ENCODE measurements at places on chromosomes 5 and 9.

GRCh38 chr9:74570879-74571512 lies 73.9 kb downstream of the RORB start:
- DNase-seq, result no peak

GRCh38 chr5:149420545-149421371 lies 41.7 kb upstream of the IL17B start:
- no peak for DNase-seq

DNA sequence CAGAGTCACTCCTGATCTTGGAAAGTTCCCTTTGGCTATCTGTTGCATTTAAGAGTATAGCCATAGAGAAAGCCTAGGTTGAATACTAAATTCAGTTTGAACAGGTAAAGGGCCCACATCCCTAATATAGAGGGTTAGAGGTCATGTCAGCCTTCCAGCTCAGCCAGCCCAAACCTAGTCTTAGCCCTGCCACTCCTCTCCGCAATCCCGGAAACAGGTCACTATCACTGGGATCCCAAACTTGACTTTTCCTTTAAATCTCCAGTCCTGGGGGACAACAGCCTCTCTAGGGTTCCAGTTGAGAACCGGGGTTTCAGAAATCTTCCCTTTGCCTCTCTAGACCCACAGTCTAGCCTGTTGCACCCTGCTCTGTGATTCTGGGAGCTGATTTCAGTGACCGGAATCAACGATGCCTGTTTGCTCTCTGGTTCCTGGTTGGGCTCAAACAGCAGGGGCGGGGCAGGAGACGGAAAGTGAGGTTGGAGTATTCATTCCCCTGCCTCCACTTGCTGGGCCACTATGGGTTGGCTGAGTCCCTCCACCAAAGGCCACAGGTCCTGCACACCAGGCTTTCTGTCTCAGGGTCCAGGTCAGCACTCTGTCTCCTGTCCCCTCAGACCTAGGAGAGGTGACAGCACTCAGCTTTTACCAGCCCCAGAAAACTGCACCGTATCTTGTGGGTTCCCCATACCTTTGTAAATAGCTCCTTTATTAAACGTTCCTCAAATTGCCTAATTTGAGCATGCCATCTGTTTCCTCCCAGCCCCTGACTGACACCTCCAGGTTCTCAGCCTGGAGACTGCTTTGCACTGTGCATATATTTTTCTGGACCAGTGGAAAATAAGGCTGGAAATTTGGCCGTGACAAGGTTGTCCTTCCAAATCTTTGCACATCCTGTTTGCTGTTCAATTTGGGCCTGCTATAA lies 23.8 kb upstream of the CPEB4 start:
- no peak for DNase-seq

- DNase-seq, result no peak
These were observed at the start of gene SLC27A6 for GRCh38 chr5:128965011-128965637. TSS of gene SLC27A6 (plus strand) at chr5:128965488. CDS start at chr5:128966138, 650 bp downstream.

DNA sequence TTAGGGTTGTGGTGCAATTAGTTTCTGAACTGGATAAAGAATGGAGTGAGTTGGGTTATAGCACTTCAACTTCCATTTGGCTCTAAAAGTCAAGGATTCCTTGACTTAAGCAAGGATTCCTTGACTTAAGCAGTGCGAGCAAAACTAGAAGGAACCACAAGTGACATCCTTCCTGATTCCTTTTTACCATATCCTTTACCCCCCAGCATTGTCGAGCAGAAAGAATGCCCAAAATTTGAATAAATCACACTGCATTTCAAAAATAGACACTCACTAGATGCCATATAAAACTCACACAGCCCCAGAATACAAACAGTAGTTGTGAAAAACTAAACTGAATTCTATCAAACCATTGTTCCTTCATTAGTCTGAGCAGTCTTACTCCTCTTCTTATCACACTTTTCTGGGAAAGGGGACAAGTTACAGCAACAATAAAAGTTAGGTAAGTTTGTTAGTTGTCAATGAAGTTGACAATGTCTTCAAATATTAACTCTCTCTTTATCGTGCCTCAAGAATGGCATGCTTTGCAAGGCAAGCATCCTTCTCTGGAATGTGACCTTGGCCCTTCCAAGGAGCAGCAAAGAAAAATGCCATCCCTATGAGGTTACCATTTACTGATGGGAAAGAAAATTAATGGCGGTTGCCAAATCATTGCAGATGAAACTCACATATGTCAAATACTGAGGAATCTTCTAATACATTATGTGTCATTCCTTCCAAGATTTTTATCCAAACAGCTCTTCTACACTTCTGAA lies 273.3 kb upstream of the ANKRD55 start:
- DNase-seq, result no peak

DNA sequence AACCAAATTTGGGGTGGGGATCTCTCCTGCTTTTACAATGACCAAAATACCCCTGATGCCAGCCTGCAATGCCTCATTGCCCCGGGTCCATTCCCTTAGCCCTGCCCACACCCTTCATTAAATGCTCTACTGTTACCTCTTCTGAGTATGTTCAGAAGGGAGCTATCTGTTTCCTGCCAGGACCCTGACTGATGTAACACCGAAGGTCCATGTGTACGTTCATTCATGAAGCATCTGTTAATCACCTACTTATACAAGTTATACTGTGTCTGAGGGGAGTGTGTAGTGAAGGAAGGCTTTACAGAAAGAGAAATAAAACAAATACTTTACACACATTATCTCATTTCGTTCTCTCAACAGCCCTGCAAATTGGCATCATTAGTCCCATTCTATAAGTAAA lies 51.9 kb downstream of the ASTN2 start:
- no peak for DNase-seq

DNA sequence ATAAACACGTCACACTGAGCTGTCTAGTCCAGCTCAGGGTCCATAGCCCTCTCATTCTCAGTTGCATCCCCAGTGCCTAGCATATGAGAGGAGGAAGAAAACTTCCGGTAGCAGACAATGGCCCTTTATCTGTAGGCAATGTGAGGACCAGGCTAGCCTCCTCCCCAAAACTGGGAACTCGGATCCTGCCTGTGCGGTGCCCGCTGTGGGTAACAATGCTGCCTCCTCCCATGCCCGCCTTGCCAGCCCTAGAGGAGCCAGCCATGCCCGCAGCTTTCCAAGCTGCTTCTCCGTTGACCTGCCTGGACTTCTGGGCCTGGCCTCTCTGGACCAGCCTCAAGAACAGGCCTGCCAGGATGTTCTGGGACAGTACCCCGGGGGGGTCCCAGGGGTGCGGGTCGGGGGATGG lies 74.6 kb upstream of the ORM1 start:
- no peak for DNase-seq

DNA sequence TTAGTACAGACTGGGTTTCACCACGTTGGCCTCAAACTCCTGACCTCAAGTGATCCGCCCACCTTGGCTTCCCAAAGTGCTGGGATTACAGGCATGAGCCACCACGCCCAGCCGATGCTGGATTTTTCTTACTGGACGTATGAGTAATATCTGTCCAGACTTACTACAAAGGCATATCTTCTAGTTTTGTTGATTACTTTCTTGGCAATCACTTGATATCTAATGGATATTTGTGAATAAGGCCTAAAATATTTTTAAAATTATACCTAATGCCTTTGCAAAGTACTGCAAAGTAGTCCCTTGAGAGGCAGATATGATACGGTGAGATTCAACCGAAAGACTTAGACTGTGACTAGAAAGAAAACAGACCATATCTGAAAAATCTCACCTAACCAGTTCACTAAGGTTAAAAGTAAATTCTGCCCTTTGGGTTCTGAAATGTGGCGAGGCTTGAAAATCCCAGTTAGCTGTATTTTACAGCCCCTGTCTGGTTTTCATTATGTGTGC lies 152.1 kb downstream of the GNAQ start:
- DNase-seq, result no peak

DNA sequence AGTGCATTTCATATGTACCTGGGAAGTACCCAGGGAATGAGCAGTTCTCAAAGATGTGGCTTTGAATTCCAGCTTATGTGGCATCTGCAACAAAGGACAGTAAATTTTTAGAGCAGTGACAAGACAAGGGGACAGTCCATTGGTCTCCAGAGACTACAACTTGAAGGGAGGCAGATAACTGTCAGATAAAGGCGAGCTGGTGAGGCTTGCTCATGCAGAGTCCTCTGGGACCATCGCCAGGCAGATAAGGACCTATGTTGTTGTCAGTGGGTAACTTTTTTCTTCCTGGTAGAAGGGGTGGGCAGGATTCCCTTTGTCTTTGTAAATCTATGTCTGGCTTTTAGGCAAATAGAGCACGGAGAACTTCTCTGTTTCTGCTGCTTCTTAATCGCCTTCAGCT lies 120.2 kb downstream of the ICE1 start:
- DNase-seq, result no peak

- no peak for DNase-seq
These were observed 84.7 kb upstream of the DHFR start for GRCh38 chr5:80739496-80739895.

DNA sequence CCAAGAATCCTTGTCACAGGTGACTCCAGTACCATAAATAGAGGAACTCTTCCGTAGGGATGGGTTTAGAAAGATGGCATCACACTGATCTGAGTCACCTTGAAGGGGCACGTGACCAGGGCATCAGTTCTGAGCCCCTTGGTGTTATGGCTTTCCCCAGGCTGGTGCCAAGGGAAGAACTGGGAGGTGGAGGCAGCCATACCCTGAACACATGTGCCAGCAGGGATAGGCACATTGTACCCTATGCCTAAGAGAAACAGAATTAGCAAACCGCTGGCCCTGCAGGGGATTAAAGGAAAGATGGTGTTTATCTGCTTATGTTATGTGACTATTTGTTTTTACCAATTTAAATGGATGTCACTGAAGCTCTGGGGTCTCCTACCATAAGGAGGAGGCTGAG lies 196.2 kb downstream of the RGS3 start:
- no peak for DNase-seq

DNA sequence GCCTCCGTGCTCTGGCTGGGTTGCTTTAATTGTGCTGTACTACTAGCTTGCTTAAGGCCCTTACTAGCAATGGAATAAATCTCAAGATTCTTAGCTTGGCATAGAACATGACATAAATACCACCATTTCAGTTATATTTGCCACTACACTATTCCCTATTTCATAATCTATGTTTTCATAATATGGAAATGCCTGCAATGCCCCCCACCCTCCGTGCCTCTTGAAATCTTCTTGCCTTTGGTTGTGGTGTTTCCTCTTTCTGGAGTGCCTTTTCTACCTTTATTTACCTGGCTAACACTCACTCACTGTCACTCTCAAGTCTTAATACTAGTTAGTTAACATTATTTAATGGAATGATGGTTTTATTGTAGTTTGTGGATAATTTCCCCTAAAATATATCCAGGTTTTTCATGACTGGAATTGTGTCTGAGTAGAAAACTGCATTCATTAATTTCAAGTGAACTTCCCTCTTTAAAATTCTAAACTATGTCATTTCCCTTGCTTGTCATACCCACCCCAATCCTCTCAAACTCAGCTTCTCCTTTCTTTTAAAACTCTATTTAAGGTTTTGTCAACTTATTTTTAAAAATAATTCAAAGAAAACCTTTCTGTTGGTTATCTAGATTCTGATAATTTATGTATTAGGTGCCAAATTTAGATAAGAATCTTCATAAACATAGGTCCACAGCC lies 521.7 kb upstream of the DAB2 start:
- DNase-seq, result no peak

- no peak for DNase-seq
These were observed 48.7 kb upstream of the NKD2 start for GRCh38 chr5:959581-960531.

DNA sequence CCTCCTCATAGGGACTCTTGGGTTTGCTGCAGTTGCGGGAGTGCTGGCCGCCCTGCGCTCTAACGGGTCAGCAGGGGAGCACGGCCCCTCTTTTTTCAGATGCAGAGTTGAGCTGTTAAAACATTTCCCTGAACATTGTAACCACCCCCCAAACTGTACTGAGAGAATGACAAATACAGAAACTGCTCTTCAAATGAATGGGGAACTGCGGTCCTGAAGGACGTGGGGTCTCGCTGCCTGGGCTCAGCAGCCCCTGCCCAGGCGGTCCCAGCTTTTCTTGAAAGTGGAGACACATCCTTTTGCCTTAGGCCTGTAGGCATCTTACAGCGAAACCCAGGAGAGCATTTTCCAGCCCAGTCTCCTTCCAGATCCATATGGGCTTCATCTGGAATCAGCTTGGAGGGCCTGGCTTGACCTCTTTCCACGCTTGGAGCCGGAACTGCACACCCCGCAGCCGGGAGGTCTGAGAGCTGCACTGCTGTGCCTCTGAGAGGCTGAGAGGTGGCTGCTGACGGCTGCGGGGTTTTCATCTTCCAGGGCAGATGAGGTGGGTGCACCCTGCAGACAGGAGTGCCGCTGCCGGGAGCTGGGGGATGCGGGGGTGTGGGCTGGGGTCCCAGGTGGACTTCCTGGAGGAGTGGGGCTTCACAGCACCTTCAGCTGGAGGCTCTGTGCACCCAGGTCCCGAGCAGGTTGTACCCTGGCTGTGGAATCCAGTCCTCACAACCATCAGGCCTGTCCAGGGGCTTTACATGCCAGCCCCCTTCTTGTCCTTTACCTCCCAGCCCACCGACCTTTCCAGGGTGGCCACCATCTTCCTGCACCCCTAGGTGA lies 1.2 kb upstream of the AGPAT2 start:
- DNase-seq, result no peak

GRCh38 chr5:135038205-135038812 lies 4.3 kb upstream of the PITX1 start:
- DNase-seq, result no peak

GRCh38 chr5:98794414-98795080 lies 21.1 kb downstream of the RGMB start:
- DNase-seq, result no peak

DNA sequence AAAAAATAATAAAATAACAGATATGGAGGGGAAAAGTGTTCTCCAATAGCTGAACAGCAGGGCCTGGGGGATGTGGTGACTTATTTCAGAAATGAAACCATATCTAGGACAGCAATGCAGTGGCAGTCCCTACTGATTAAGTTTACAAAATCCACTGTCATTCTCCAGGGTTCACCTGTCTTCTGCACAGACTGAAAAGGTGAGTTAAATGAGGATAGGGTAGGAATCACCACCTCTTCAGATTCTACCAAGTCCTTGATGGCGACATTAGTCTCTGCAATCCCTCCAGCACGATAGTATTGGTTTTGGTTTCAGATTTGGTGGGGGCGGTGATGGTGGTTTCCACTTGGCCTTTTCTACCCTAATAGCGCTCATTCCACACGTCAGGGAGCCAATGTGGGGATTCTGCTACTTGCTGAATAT lies 32.3 kb upstream of the NPM1 start:
- no peak for DNase-seq

DNA sequence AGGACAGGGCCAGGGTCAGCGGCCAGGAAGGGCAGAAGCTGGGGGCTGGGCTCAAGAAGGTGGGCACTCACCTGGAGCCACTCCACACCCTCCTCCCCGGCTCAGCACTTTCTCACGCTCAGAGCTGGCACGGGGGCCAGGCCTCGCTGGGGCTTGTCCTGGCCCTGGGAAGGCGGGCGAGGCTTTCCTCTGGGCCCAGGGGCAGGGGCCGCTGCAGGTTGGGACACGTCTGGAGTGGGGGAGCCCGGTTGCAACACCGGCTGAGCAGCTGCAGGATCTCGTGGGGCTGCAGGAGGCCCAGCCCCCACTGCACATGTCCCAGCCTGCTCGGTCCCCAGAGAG lies 38.9 kb upstream of the EGFL7 start:
- DNase-seq, result no peak

- no peak for DNase-seq
These were observed 105.1 kb downstream of the CEMIP2 start for GRCh38 chr9:71663216-71663615.

Data from SHP77 treated with DMSO at 0.1 percent for 48 hours (cell line).